GM12864 (cell line): ENCODE measurements at places on chromosomes 2 and 18.

DNA sequence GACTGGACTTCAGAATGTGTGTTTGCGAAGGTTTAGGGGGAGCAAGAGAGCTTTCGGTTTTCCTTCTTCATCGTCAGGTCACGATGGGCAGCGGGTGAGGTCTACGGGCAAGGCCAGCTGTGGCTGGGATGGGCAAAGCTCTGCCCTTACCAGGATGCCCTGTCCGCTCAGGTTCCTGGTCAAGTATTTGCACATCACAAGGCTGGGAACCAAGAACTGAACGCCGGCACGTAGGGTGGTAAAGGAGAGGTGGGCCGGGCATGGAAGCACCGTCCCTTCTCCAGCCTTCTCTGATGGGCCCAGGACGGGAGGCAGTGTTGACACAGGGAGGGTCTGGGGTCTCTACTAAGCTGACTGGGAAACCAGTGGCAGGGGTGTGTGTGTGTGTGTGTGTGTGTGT is 50.5 kb upstream of the UBE2F start:
- DNase-seq = no peak

DNA sequence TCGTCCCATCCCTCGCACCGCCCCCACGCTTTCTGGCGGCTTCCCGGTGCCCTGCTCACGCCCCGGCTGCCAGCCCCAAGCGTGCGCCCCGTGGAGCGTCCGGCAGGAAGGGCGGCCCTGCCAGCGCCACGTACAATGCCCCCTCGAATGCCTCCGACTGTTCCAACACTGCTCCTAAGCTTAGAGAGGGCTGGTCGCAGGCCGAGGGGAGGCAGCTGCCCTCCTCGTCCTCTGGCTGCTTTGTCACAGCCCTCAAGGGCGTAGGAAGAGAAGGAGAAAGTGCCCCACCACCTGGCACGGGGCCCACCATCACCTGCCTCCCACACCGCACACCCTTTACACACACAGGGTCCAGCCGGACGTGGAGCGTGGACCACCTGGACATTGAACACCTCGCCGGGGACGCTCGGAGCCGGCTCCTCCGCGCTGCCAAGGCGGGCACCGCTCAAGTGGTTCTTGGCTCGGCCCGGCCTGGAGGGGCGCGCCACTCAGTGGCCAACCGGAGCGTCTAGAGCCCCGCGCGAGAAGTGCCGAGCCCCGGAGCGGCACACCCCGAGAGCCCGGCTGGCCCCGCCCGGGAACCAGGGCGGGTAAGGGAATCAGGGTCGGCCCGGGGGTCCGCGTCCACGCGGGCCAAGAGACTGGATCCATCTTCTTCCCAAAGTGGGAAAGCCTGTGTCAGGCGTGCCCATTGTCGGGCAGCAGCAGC is 830 bp downstream of the DNER start:
- no peak for DNase-seq

DNA sequence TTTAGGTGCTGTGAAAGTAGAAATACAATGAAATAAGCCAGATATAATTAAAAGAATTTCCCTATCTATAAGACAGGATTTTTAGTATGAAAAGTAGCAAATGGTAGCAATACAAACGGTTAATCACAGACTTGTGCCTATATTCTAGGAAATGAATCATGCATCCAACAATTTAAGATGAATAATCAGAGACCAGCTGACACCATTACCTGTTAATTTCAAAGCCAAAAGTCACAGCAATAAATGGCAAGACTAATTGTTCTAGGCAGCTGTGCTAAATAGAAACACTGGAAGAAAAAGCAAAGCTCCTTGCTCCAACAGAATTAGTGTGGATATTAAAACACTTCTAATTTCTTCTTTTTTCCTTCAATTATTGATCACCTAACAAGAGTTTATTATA is 35.1 kb upstream of the MPP4 start:
- DNase-seq = no peak

- DNase-seq = no peak
These were observed 62.0 kb downstream of the MYL12B start for GRCh38 chr18:3323900-3324299.

DNA sequence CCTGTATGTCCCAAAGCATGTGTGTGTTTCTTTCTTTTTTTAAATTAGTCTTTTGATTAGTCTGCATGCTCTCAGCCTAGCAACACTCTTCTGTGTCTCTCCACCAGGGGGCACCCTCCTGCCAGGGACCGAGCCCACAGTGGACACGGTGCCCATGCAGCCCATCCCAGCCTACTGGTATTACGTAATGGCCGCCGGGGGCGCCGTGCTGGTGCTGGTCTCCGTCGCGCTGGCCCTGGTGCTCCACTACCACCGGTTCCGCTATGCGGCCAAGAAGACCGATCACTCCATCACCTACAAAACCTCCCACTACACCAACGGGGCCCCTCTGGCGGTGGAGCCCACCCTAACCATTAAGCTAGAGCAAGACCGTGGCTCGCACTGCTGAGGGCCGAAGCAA is 93.8 kb downstream of the NRP2 start:
- DNase-seq = no peak

DNA sequence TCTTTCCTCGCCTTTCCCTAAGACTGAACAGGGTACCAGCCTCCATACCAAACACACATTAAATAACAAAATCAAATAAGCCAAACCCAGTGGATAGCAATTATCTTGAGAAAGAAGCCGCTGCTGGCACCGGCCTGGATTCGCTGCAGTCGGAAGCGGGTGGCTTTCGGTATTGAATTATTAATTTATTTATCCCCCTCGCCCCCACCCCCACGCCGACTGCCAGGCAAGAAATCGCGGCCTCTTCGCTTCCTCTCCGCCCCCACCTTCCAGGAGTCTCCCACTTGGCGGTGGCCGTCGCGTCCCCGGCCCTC is 370 bp upstream of the ZNF804A start:
- DNase-seq = no peak

- no peak for DNase-seq
These were observed 789.7 kb upstream of the RAB6C start for GRCh38 chr2:129189617-129190319.

GRCh38 chr2:113116100-113116958 is 11.1 kb upstream of the IL1RN start:
- DNase-seq = no peak

DNA sequence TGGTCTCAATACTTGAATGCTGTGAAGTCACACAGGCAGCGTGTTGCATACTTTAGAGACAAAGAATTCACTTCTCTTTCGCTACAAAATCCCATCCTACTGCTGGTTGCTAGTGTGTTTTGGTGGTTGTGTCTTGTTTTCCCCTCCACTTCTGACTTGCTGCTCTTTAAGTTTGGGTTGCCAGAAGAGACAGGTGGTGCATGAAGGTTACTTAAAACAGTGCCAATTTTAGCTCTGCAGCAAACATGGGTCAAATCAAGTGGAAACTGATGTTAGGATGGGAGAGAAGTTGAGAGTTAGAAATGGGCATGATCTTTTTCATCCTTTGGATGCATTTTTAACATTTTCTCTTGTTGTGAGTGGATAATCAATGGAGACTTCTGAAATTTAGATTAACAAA is 136.2 kb upstream of the KCNH7 start:
- no peak for DNase-seq
